ENCODE measurements at places on chromosomes 1 and 21.
A peak's percentile ranks its signal among the peaks of the same experiment; 100 is the strongest.

- no peak for DNase-seq
- no peaks in the 10 kb centered on the region for H3K36me3 ChIP-seq
- peaks cover 3% of the 10 kb centered on the region for H3K4me1 ChIP-seq
Measured at GRCh38 chr1:8889103-8889846, 10.8 kb upstream of the ENO1 start.

DNA sequence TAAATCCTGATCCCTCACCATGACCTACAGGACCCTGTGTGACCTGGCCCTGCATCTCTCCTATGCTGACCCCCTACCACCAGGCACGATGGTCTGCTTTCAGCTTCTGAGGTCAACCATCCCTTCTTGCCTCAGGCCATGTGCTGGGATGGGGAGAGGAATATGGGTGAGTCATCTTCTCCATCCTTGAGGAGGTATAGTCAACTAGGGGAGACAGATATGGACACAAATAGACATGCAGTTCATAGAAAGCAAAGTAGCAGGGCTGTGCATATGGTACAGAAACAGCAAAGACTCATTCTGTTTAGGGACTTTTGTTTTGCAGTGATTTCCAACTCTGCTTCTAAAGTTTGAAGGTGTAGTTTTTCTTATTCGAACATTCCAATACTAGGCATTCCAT lies 250.8 kb upstream of the FGGY start:
- peak overlapping the region; percentile 94 for H3K27ac ChIP-seq
- DNase-seq: no peak
- H3K36me3 ChIP-seq: peaks cover 30% of the 10 kb centered on the region
- H3K4me3 ChIP-seq: peak overlapping the region; percentile 32
- peaks cover 30% of the 10 kb centered on the region for H3K4me1 ChIP-seq

- no peak overlapping the region for H3K4me3 ChIP-seq
- H3K36me3 ChIP-seq: no peaks in the 10 kb centered on the region
- no peak for DNase-seq
- peaks cover 74% of the 10 kb centered on the region for H3K27me3 ChIP-seq
Measured at GRCh38 chr1:18714404-18715175, 83.9 kb downstream of the PAX7 start.

GRCh38 chr1:106290805-106291501 lies 765.5 kb upstream of the PRMT6 start:
- H3K4me1 ChIP-seq: no peaks in the 10 kb centered on the region
- H3K4me3 ChIP-seq: no peak overlapping the region
- H3K36me3 ChIP-seq: no peaks in the 10 kb centered on the region

GRCh38 chr1:6638226-6638625 lies 13.6 kb downstream of the THAP3 start:
- no peak overlapping the region for H3K27ac ChIP-seq
- no peaks in the 10 kb centered on the region for H3K4me1 ChIP-seq
- DNase-seq: no peak
- no peak overlapping the region for H3K4me3 ChIP-seq
- peaks cover 59% of the 10 kb centered on the region for H3K36me3 ChIP-seq

DNA sequence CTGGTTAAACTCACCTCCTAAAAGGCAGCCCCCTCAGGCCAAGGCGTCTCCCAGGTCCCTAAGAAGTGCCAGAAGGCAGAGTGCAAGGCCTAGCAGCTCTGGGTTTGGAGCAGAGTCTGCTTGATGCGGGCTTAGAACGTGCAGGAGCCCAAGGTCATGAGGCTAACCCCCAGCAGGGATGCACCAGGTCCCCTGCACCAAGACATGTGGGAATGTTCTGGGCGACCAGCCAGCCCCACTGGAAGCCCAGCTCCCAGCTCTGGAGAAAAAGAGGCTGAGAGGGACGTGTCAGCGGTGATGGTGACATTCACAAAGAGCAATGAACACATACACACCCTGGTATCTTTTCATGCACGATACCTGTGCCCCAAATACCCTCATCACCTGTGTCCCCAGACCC lies 5.1 kb downstream of the LRRN2 start:
- no peaks in the 10 kb centered on the region for H3K36me3 ChIP-seq
- H3K27me3 ChIP-seq: peaks cover 41% of the 10 kb centered on the region
- DNase-seq: no peak
- H3K4me3 ChIP-seq: no peak overlapping the region
- peaks cover 9% of the 10 kb centered on the region for H3K4me1 ChIP-seq

DNA sequence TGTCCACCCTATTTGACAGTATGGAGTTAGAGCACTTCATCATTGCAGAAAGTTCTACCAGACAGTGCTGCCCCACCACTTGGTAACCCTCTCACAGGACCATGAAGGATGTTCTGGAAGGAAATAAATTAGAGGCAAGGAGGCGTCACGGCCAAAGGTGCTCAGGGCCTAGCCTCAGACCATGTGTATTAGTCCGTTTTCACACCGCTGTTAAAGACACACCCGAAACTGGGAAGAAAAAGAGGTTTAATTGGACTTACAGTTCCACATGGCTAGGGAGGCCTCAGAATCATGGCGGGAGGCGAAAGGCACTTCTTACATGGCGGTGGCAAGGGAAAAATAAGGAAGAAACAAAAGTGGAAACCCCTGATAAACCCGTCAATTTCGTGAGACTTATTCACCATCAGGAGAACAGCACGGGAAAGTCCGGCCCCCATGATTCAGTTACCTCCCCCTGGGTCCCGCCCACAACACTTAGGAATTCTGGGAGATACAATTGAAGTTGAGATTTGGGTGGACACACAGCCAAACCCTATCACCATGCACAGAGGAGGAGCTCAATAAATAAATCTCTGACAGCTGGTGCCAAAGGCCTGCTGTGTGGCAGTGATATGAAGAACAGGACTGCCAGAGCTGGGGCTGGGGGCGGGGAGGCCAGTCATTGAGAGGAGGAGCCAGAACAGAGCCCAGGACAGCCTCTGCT lies 75.8 kb downstream of the FHAD1 start:
- no peak overlapping the region for H3K4me3 ChIP-seq
- no peak for DNase-seq
- no peaks in the 10 kb centered on the region for H3K36me3 ChIP-seq
- peaks cover 43% of the 10 kb centered on the region for H3K27me3 ChIP-seq

DNA sequence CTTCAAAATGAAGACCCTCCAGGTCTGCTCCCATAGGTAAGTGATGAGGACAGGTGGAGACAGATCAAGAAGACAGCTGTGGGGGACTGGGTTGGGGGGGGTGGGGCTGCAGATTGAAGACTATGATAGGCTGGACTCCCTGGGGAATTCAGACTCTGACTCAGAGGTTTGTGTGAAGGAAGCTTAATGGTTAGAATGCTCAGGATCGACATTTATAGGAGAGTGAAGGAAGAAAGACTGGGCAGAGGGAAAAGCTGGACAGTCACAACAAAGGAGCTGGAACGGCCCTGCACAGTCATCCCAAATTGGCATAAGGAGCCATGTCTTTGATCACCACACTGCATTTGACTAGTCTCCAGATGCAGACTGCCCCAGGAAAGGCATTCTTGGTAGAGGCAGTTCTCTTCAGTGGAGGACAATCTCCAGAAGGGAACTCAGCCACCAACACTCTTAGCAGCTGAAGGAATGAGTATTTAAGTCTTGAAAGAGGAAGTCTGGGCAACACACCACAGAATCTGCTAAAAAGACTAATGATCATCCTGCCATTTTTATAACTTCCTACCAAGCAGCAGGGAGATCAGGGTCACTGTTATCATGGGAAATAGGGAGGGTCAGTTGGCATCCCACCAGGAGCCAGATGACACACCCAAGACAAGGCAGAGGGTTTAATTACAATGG lies 120.0 kb upstream of the ZC3H11B start:
- H3K27ac ChIP-seq: no peak overlapping the region
- DNase-seq: no peak
- no peak overlapping the region for H3K4me3 ChIP-seq
- H3K4me1 ChIP-seq: no peaks in the 10 kb centered on the region
- H3K36me3 ChIP-seq: no peaks in the 10 kb centered on the region

DNA sequence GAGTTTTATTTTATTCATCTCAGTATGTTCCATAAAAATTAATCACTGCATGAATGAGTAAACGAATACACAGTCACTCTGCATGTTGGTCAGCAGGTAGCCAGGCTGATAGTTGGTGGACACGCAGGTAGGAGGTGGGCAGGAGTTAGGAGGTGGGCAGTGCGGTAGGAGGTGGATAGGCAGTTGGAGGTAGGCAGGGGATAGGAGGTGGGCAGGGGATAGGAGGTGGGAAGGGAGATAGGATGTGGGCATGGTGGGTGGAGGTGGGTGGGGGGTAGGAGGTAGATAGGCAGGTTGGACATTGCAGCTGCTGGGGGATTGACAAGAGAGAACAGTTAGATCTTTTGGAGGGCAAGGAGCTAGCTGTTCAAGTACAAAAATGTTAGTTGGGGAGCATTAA lies 322.7 kb downstream of the PTPRU start:
- no peaks in the 10 kb centered on the region for H3K4me1 ChIP-seq
- H3K4me3 ChIP-seq: no peak overlapping the region
- DNase-seq: no peak

DNA sequence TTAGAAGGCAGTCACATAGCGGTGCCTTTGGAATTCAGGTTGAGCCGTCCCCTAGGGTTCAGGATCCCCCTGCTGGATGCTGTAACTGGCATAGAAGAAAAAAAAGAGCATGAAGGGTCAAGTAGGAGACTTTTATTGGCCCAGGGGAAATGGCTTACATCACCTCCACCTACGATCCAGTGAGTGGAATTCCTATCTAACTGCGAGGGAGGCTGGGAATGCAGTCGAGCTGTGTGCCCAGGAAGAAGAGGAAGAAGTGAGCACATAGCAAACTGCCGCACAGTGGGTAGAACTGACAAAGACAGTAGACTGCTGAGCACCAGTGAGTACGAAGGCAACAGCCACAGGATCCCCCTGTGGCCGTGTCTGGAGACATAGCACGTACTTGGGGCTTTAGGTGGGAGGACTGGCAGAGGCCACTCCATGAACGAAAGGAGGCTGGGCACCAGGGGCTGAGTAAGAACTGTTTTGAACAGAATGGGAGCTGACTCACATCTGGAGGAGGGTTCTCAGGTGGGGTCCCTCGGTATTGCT lies 79.2 kb downstream of the RNF220 start:
- H3K4me3 ChIP-seq: no peak overlapping the region
- no peak for DNase-seq
- H3K27me3 ChIP-seq: peaks cover 20% of the 10 kb centered on the region

DNA sequence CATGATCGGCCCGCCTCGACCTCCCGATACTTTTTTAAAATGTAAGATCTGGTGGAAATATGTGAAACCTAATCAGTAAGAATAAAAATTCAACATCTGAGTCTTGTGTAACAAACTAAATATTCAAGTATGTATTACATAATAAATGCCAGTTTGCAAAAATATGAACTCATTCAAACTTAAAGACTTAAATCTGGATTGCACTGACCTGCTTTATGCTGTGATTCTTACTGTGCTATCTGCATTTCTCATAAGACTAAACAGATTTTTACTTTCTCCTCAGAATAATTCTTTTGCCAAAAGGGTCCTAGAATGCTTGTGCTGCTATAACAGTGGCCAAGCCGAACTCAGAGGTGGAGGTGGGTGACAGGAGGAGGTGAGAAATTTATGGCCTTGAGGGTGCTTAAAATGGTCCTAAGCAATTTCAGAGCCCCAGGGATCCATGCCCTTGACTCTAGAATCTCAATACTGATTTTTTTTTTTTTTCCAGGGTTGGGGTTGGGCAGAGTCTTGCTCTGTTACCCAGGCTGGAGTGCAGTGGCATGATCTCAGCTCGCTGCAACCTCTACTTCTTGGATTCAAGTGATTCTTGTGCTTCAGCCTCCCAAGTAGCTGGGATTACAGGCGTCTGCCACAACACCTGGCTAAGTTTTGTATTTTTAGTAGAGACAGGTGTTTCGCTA lies 38.2 kb downstream of the IL23R start:
- no peaks in the 10 kb centered on the region for H3K4me1 ChIP-seq
- no peak for DNase-seq
- H3K36me3 ChIP-seq: no peaks in the 10 kb centered on the region
- no peak overlapping the region for H3K4me3 ChIP-seq
- H3K27me3 ChIP-seq: no peaks in the 10 kb centered on the region
- H3K27ac ChIP-seq: no peak overlapping the region

DNA sequence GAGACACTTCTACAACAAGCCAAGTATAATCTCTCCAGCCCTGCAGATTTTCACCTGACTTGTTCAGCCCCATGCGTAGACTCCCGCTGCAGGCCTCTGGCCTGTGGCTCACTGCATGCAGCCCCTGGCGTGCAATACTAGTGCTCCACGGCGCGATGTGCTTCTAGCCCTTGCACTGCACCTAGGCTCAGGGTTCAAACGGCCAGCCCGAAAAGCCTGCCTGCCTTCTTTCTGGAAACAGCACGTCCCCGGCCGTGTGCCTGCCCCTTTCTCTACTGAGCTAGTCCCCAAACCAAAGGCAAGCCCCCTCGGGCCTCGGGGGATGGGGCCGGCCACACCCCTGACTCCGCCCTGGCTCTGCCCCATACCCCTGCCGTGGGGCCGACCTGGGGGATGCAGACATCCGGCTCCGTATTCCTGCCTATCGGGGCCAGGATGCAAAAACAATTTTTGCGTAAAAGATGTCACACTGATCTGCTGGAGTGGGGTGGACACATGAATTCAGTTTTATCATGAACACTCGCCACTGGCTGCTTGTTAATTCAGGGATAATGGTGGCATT lies 26.3 kb upstream of the TRAPPC10 start:
- no peak overlapping the region for H3K4me3 ChIP-seq
- H3K27ac ChIP-seq: no peak overlapping the region
- DNase-seq: no peak
- peaks cover 20% of the 10 kb centered on the region for H3K36me3 ChIP-seq
- peaks cover 23% of the 10 kb centered on the region for H3K4me1 ChIP-seq

GRCh38 chr1:231274119-231274825 lies 33.3 kb downstream of the GNPAT start:
- H3K4me3 ChIP-seq: no peak overlapping the region
- no peak for DNase-seq
- H3K27ac ChIP-seq: no peak overlapping the region
- H3K27me3 ChIP-seq: no peaks in the 10 kb centered on the region
- H3K4me1 ChIP-seq: no peaks in the 10 kb centered on the region
- H3K36me3 ChIP-seq: peaks cover 62% of the 10 kb centered on the region

GRCh38 chr1:216815260-216816131 lies 92.3 kb upstream of the ESRRG start:
- DNase-seq: no peak
- H3K27ac ChIP-seq: no peak overlapping the region
- H3K4me1 ChIP-seq: no peaks in the 10 kb centered on the region
- H3K36me3 ChIP-seq: no peaks in the 10 kb centered on the region
- H3K4me3 ChIP-seq: no peak overlapping the region
